ENCODE measurements at places on chromosomes 2 and 18.

- no peak for DNase-seq
These were observed 61.0 kb downstream of the CRIM1 start for GRCh38 chr2:36416370-36417165.

- no peak for DNase-seq
These were observed 35.9 kb downstream of the SPRED2 start for GRCh38 chr2:65396348-65397026.

DNA sequence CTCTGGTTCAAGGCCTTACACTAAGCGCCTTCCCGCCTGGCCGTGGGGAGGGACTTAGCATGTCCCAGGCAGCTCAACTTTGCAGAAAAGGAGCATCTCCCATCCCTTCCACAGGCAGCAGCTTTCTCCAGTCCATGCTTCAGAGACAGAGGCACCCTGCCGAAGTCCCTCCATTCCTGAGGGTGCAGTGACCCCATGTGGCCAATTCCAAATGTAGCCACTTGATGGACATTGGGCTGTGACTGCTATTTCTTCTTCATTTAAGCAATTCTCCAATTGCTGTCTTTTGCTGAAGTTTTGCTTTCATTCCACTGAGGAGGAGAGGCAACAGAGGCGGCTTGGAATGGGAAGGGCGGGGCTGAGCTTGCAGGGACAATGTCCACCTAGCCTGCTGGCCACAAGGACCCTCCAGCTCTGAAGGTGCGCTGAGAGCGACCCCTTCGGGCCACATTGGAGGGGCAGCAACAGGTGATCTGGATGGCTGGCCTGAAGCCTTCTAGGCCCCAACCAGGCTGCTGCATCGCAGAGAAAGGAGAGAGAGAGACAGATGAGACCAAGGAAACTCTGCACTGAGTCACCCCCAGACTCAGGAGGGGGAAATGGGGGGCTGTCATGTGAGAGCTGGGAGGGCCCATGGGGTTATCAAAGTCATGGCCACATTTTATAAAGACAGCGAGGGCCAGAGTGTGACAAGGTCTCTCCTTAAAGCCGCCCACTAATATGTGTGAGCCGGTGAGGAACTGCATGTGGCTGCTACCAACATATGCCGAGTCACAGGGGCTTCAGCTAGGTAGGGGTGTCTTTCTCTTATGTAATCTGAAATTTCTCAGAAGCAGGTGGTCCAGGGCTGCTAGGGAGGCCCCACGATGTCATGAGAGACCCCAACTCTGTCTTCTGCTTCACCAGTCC is 61.3 kb downstream of the LONRF2 start:
- peak; percentile 59 for DNase-seq

DNA sequence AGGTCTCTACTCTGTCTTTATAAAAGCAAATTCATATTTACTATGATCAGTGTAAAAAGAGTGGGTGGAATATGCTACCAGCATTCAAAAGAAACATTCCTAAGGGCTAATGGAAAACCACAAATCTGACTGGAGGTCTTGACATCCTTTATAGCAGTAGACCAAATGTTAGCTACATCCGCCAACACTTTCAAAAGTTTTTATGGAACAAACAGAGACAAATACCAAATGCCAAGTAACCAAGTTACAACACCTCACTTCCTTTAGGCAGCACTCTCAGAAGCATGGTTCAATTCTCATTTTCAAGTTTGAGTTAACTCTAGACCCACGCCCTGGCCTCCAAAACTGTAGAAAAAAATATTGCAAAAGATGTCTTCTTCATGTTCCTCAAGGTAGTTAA is 78.3 kb upstream of the SETBP1 start:
- DNase-seq, result no peak

DNA sequence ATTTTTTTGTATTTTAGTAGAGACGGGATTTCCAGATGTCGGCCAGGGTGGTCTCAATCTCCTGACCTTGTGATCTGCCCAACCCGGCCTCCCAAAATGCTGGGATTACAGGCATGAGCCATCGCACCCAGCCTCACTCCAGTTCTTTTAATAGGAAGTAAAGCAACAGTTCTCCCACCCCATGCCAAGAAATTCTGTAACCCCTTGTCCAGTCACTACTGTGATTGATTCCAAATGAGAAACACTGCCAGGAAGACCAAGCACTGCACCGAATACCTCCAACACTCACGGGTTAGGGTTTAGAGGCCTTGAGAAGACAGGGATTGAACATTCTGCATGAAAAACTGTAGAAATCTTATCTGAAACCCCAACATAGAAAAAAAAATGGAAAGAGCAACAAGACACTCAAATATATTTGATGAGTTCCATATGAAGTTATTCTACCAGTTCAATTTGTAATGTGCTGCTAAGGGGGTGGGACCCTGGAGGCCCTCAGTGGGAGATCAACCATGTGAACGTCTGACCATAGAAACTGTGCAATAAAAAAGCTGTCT is 48.2 kb upstream of the BIN1 start:
- DNase-seq, result no peak

GRCh38 chr2:120489023-120489422 is 143.1 kb downstream of the INHBB start:
- no peak for DNase-seq

- DNase-seq, result no peak
These were observed 70.9 kb downstream of the NFATC1 start for GRCh38 chr18:79466591-79466990.

- DNase-seq, result no peak
These were observed 209.2 kb upstream of the APCDD1 start for GRCh38 chr18:10245031-10245845.

DNA sequence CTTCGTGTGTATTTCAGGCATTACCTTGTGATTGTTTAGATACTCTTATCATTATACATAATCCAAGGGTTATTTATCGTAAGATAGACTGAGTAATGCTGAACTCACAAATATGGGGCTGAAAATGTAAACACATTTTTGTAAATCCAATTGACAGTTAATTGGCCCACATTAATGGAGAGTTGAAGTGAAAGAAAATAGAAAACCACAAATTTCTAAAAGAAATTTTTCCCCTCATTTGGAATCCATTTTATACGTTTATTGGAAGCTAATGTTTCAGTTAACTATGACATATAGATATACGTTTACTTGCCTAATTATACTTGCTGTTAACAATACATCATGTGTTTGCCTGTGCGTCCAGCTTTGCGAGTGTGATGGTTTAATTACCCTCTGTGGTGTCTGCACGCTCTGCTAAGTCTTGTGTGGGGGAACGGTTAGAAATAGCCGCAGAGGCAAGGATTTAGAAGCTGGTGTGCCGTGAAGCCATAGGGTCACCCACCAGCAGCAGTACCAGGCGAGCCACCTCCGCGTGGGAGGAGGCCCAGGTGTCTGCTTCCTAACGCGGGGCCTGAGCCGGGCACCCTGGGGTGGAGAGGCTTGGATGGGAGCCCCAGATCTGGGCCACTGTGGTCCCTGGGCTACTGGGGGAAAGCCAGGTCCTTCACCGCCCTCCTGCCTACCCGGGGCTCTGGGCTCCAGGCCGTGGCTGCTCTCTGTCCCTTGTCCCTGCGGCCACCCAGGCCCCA is 38.0 kb downstream of the TSHZ1 start:
- DNase-seq, result no peak
